ENCODE measurements at places on chromosomes 11 and 22.

DNA sequence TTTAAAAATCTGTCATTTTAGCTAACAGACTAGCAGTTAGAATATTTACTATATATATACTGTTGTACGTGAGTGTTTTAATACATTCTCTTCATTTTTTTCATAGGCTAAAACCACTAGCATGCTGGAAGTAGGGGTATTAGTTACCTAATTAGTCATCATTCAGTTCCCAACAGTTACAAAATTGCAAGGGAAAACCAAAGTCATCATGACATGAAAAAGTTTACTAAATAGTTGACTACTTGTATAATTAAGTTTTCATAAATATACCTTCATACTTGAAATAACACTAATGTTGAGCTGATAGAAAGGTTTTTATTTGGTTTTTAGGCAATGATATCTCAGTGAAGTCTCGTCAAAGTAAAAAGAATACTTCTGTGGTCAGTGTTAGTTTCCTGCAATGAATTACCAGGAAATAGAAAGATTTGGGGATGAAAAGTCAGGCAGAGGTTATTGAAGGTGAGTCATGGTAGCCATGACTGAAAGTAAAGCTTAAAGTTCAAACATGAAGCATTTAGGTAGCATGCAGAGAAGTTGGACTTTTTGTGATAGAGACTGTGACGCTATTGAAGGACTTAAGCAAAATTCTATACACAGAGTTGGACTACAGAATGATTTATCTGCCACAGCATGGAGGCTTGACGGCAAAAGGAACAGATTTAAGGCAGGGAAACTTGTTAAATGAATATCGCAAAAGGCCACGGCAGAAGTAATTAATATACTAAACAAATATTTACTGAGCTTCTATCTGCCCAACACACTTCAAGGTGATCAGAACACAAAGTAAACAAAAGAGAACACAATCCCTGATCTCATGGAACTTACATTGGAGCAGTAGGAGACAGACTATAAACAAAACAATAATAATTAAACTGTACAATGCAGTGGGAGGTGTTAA is 828.1 kb upstream of the FAT3 start:
- DNase-seq: no peak

GRCh38 chr11:36191941-36192340 is 97.3 kb downstream of the COMMD9 start:
- DNase-seq: no peak

DNA sequence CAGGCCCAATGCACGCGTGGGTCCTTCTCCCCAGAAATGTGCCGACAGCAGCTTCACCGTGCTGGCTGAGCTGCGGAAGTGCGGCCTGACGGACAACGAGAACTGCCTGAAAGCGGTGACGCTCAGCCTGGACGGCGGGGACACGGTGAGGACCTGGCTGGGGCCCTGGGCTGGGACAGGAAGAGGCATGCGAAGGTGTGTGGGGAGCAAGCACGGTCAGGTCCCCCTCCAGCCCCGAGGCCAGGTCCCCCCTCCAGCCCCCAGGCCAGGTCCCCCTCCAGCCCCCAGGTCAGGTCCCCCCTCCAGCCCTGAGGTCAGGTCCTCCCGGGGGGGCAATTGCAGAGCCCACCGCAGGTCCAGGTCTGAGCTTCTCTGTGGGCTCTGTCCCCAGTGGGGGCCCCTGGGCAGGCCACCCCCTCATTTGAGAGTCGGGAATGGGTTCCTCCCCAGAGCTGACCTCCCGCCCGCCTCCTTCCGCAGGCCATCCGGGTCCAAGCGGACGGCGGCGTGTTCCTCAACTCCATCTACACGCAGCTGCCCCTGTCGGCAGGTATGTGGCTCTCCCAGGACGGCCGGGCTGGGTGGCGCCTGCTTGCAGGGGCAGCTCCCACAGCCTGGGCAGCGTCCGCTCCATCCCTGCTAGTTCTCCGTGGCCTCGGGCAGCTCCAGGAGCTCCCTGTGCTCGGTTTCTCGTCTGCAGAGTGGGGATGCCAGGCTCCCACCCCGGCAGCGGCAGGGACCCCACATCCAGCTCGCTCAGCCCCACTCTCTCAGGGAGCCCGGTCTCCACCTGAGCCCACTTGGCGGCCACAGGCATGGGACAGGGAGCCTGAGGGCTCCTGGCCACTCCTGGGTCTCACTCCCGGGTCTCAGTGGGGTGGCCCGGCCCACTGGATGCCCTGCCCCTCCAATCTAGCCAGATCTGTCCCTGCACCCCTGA is 7.9 kb downstream of the MUC5B start:
- DNase-seq: no peak

GRCh38 chr11:107713009-107713408 is 1.2 kb upstream of the SLN start:
- no peak for DNase-seq

- DNase-seq: no peak
Observed at GRCh38 chr22:42648368-42649245, 585 bp downstream of the CYB5R3 start.

GRCh38 chr11:47179655-47179991 is 2.9 kb upstream of the ARFGAP2 start:
- no peak for DNase-seq

GRCh38 chr11:123562158-123562557 is 92.3 kb downstream of the SCN3B start:
- no peak for DNase-seq

- no peak for DNase-seq
Observed at GRCh38 chr11:7208391-7208790, 43.3 kb upstream of the SYT9 start.

- no peak for DNase-seq
Observed at GRCh38 chr11:35101223-35101622, 37.7 kb upstream of the CD44 start.

DNA sequence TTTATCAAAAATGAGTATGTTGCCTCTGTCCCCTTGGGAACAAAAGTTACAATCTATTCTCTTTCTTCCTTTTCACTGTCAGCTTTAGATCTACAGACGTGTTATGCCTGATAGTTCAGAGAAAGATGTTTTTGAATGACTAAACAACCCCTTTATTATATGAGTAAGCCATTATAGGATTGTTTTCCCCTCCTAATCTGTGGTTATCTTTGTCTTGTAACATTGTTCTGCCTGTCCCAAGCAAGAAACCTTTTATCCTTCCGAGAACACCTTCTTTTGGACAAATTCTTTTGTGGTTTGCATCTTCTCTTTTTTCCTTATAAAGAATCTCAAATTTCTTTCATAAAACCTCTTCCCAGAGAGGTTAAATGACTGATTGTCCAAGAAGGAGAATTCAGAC is 208.4 kb downstream of the DDX10 start:
- no peak for DNase-seq

DNA sequence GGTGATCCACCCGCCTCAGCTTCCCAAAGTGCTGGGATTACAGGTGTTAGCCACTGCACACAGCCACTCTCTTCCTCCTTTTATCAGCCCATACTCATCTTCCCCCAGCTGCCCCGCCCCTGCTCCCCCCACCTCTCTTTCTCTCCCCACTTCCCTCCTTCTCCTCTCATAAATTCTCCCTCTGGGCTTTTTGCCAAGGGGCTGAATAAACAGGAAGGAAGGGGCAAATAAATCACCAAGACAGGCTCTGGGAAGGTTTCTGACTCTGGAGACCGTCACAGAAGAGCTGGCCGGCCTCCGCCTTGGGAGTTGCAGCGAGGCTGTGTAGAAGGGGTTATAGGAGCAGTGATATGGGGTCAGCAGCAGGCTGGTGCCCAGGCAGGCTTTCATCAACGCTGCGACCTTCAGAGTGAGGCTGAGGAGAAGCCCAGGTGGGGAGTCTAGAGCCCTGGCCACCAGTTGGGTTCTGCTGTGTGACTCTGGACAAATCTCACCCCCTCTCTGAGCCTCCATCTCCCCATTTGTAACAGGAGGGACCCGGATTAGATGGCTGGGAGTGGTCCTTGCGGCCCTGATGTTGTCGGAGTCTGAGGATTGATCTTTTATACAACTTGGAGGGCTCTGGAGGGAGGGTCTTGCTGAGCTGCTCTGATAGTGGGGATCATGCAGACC is 62.6 kb upstream of the RASD2 start:
- DNase-seq: peak; percentile 58

DNA sequence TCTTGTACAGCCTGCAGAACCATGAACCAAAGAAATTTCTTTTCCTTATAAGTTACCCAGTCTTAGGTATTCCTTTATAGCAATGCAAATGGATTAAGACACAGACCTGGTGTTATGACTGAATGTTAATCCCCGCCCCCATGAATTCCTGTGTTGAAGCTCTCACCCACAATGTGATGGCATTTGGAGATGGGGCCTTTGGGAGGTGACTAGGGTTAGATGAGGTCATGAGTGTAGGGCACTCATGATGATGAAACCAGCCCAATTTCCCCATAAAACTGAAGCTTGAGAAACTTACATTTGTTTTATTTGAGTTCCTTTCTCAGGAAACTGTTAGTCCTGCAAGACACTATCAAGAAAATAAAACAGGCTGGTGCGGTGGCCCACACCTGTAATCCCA is 115.8 kb upstream of the THY1 start:
- peak; percentile 20 for DNase-seq

Measured in GM04503 (cell line).